GM06990 (cell line): ENCODE measurements at places on chromosomes 7 and 10.

DNA sequence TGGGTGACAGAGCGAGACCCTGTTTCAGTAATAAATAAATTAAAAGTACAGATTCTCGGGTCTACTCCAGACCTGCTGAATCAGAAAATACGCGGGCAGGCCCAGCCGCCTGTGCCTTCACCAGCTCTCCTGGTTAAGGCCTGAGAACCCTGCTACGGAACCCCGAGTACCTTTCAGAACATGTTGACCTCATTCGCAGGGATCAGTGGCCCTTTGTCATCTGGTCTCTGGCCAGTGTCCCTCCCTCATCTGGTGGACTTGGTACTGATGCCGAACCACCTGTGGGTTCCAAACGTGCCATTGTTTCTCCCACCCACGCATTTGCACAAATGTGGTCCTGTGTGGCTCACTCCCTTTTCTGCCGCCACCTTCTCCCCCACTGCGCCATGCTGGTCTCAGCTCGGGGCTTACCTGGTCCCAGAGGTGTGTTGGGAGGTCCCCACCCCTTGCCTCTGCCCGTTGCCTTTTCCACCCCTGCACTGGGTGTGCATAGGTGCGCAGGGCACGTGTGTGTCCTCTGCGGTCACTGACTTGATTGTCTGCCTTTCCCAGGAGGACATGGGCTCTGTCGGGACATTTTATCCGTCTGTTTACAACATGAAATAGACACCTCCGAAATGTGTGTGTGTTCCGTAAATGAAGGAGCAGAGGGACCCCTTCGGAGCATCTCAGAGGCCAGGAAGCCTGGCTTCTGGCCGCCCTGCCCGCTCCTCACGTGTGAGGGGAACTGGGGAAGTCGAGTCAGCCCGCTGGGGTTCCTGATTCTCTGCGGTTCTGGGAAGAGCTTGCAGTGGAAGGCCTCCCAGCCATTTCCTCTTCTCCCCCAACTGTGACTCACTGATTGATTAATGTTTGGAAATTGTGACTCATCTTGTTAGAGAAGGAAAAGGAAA is 135.2 kb downstream of the CUX1 start:
- DNase-seq = no peak

DNA sequence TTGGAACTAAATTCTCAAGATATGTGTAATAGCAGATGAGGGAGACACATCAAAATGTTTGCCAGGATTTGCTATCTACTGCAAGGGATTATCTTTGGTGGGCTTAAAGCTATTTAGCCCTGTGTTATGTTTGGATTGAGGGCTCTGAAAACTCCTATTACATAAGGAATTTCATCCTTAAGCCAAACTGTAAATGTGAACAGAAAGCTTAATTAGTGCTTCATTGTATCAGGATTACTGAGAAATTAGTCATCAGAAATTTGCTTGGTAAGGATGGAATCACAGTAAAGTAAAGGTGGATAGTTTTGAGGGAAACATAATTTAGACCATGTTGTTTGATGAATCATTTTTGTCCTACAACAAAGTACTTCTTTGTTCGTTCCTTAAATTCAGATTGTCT is 8.3 kb downstream of the ANKRD7 start:
- no peak for DNase-seq

DNA sequence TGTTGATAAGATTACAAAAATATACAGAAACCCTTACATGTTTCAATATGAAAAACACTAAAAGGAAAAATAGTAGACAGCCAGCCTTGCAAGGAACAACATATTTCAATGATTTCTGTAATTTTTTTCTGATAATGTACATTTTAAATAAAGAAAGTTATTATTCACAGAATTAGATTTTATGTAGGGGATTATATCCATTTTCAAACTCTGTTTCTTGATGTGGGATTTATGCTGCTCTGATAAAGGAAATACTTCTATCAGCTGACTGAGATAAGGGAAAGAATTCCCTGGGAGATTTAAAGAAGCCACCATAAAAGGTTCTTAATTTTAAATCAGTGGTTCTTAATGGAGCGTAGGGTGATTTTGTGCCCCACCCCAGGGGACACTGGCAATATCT is 180.4 kb downstream of the ADAM12 start:
- no peak for DNase-seq

DNA sequence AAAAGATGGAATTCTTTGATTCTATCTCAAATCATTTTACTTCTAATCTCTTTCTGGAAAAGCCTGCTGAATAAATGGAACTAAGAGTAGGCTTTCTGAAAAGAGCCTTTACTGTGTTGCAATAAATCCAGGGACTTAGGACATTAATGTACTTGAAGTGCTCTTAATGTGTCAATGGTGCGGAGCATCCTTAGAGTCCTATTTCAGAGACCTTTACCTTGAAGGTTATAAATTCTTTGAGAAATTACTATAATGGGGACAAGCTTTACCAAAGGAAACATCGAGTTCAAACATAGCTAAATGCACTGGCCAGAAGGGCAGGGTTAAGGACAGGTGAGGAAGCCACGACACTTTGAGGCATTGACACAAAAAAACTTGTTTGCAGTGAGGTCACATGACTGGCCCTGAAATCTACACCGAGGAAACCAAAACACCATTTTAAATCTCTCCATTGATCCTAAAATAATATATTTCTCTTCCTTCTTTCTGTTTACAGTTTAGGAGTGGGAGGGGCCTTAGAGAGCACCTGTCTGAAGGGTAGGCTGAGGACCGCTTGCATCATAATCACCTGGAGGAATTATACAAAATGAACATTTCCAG is 48.1 kb upstream of the EXOC6 start:
- DNase-seq = no peak

DNA sequence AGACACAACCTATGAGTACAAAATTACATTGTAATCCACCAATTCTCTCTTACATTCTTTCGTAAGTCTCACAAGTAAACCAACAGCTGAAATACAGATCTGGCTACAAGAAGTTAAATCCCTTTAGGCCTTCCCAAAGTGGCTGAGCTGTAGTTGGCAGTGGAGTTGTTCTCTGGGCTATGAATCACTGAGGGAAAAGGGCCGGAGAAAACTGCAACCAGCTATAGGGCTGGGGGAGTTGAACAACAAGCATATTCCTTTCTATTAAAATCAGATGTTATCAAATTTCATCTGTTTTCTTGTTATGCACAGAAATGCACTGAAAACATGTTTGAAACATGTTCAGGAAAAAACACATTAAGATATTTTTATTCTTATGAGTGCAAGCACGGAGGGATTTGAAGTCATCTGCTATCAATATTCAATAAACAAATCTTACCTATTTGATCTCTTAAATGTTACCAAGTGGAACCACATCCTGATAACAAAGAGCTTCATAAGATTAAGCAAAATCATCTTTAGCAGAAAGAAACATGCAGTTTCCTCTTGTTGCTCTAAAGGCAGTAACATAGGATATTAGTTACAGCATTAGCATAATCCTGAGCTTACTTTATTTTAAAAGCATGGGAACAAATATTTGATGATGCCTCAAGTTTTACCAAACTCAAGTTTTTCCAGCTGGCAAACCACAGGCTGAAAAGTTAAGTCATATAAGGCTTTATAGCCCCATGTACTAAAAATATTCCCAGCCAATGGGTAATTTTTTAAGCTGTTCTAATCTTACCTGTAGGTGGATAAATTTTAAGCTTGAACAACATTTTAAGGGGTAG is 212.7 kb downstream of the TAX1BP1 start:
- no peak for DNase-seq

DNA sequence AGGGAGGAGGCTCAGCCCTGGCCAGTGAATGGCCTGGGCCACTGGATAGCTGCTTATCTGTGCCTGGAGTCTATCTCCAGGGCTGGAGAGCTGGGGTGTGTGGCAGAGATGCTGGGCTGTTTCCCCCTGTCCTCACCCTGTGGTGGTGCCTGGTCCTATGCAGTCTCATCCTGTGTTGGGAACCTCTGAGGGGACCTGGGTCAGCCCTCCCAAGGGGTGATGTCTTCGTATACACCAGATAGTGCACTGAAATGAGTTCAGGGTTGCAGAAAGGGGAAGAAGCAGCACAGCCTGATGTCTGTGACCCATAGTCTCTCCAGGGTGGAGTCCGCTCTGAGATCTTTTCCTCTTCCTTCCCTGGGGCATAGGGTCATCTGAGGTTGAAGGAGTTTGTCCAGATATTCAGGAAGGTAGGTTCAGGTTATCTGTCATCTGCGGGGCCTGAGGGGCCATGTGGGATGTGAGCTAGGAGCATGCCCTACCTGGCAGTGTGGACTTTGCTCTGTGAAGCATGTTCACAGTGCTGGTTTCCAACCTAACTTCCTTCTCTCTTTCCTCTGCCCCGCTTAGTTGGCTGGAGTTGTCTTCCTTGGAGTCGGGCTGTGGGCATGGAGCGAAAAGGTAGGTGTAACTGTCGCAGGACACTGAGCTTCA is 33.4 kb upstream of the SH2D4B start:
- no peak for DNase-seq

- peak; percentile 55 for DNase-seq
These were observed 28.4 kb upstream of the SMARCD3 start for GRCh38 chr7:151276666-151277590.
